Nucleus accumbens (tissue), 56 donors: ENCODE measurements at places on chromosomes 4 and X.
A peak's percentile ranks its signal among the peaks of the same experiment; 100 is the strongest.

DNA sequence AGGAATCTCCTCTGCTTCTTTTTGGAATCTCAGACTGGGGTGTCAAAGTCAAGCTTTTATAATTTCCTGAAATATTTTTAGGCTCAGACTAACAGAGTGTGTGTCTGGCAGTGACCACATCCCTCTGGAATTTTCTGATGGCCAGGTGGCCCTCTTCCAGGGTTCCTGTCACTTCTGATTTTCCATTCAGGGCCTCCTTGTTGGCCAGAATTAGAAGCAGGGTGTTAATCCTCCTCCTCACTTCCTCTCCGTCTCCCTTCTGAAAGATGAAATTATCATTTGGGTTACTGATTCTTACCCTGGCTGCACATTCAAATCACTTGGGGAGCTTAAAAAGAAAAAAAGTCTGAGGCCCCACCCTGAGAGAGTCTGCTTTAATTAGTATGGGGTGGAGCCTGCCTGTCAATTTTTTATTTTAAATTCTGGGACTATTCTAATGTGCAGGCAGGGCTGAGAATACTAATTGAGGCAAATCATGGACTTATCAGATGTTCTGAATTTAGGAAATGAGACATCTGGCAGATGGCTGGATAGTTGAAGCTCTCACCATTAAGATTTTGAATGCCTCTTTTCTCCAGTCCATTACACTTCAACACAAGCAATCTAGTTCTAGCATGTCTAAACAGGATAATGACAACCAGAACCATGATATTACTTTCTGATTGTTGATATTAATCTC, 43.2 kb downstream of the HAND2 start:
- no peak for DNase-seq

DNA sequence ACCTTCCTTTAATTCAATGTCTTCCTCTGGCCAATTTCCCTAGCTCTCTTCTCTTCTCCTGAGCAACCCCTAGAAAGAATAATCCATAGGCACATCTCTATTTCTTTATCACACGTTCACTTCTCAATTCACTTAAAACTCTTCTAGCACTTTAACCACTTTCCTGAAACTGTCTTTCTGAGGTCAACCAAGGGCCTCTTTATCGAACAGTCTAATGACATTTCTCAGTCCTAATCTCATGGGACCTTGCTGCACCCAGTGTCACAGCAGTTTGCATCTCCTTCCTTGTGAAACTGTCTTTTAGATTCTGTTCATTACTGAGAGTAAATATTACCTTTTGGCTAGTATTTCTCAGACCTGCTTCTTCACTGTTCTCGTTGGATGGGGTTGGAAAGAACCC, 285.3 kb upstream of the RASGEF1B start:
- no peak for DNase-seq

DNA sequence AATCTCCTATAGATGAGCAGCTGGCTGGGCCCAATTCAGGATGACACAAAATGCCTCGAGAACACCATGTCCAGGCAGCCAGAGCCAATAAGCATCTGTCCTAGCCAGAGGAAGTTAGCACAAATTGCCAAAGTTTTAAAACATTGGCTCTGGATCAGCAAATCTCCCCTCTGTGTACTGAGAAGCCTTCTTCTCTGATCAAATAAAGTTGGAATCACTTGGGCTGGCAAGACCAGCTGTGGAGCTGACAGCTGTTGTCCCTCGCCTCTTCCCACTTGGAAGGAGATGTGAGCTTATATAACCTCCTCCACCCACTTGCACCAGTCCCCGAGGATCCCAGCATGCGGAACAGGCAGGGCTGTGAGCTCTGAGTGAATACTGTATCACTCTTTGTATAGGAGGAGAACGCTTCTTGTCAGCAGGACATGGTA, 183.9 kb downstream of the OPHN1 start:
- DNase-seq: peak; percentile 1

GRCh38 chr4:78953769-78954666, 14.8 kb upstream of the PAQR3 start:
- DNase-seq: no peak

DNA sequence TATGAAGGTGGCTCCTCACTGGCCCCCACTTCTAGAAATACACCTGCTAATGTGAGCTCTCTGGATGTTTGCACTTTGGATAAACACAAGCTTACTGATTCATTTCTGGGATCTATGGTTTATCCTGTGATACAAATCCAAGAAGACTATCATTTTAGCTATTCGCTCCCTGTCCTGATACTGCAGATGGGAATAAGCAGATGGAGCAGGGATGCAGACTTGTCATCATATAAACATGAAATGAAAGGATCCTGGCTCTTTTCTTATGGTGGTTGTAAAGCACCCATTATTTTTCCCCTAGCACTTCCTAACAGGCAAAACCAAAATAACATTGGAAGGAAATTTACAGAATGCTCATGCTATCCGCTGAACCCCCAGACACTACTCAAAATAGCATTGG, 162.9 kb upstream of the NOCT start:
- no peak for DNase-seq

DNA sequence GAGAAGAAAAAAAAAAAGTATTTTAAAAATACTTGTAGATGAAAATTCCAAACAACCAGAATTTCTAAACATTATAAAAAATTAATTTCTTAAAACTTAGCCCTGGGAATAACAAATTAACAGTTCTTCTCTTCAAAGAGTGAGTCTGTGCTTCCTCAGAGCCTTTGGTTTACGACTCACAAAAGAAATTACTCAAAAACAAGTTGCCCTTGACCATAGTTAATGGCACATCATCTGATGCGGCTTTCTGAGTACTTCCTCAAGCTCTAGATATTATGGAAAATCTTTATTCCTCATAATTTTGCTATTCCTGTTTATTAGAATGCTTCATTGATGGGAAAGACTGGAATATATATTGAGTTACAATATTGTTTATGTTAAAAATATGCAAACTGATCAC, 23.7 kb downstream of the TAPT1 start:
- no peak for DNase-seq

DNA sequence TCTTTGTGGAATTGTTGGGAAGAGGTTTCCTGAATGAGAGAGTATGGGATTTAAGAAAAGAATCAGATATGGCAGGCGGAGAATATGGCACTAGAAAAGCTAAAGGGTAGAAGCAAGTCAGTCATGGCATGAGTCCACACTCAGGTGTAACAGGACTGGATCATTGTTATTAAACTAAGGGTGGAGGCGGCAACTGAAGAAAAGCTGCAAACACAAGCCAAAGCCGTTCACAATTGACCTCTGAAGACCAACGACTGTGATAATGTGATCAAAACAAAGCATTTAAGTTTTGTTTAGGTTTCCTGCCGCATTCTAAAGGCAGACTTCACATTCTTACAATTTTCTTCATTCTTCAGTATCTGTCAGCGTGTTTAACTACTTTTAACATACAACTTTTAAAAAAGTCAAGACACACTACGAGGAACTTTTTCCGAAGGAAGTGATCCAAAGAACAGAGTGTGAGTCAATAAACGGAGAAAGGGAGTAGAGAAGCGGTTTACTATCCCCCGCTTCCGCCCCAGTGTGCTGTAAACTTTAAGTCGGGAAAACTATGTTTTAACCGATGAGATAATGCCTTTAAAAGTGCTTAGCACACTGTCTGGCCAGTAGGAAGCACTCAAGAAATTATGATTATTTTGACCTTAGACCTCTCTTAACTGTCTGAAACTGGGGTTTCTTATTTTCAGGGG, 909 bp upstream of the SLAIN2 start:
- no peak for DNase-seq

- DNase-seq: no peak
Observed at GRCh38 chrX:37796805-37797204, 16.9 kb downstream of the CYBB start.

DNA sequence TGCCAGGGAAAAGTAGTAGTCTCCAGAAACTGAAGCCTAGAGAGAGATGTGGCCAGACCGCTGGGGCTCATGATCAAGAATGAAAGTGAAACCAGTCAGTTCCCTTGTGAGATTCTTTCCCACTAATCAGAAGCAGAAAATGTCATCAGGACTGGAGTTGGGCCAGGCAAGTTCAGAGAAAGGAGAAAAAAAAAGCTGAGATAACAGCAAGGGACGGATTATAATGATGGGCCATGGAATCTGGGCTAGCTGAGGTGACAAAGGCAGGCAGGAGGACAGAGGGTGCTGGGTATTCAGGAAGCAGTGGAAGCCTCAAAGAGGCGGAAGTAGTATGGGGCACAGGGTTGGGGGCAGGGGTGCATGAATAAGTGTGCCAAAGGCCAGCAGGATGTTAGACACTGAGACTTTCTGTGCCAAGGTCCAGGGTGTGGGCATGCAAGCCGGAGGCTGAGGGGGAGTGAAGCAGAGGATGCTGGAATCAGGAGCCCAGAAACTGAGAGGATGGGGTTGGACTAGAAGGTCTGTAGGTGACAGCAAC, 2.5 kb downstream of the CXorf38 start:
- DNase-seq: no peak

GRCh38 chr4:122960611-122961000, 38.2 kb upstream of the NUDT6 start:
- no peak for DNase-seq

- no peak for DNase-seq
Observed at GRCh38 chrX:630612-631496, at the start of gene SHOX. TSS of gene SHOX (plus strand) at chrX:630791. CDS start at chrX:630898, 107 bp downstream.

DNA sequence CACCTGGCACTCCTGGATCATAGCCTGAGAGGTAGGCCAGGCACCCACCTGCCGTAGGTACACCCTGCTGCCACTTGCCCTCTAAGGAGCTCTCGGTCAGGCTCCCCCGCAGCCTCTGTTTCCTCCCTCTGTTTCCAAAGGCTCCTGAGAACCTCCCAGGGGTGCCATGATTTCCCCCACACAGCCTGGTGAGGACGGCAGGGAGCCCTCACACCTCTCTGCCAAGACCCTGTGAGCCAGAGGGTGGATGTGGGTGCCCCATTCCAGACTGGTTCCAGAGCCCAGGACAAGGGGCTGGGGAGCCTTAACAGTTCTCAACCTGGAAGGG, 1.6 kb upstream of the ABLIM2 start:
- DNase-seq: no peak

DNA sequence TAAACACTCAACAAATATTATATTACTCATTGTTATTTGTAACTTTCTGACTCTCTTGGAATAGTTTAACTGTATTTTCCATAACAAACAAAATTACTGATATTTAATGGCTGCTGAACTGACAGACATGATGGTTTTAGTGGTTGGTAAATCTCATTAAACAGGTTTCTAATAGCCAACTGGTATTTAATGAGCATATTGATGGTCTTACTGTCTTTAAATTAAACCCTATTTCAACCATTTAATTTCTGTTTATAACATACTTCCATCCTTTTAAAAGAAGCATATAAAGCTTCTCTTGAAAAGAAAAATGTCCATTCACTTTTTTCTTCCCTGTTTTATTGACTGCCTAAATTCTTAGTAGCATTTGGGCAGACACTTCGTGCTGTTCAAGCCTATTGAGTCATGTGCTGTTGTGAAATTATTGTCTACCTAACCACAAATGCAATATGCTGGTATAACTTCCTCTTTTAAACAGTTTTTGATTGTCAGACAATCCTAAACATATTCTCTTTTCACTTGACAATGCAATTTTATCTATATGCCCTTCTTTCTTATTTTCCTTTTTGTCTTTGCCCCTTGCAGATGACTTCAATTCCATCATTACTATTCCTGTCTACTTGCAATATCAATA, 163.9 kb upstream of the SLC7A11 start:
- no peak for DNase-seq

DNA sequence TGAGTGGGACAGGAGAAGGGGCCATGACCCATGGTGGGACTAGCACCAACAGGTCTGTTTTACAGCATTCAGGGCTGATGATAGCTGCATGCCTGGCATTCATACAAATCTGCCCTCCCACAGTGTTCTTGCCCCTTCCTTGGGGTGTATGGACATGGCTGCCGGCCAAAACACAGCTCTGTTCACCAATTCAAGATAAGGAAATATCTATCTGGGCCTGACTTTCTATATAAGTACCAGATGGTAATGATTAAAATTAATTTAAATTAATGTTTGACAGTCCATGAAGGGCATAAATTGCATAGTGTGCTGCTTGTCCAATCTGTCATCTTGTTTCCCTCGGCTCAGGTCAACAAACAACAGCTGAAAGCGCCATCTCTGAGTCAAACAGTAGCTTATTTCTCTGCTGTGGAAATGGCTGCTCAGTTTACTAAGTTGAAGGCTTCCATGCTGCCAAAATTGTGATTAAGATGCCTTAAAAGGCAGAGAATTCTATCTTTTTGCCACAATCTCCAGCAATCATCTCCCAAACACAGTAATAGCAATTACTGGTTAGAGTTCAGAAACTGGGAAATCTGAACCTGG, 67.0 kb upstream of the TSPAN7 start:
- DNase-seq: no peak

- no peak for DNase-seq
Observed at GRCh38 chr4:151432654-151433053, 23.7 kb downstream of the FHIP1A start.

- DNase-seq: no peak
Observed at GRCh38 chrX:29318012-29318411, 730.8 kb downstream of the IL1RAPL1 start.

- DNase-seq: no peak
Observed at GRCh38 chr4:46442963-46443362, 53.0 kb upstream of the GABRA2 start.

DNA sequence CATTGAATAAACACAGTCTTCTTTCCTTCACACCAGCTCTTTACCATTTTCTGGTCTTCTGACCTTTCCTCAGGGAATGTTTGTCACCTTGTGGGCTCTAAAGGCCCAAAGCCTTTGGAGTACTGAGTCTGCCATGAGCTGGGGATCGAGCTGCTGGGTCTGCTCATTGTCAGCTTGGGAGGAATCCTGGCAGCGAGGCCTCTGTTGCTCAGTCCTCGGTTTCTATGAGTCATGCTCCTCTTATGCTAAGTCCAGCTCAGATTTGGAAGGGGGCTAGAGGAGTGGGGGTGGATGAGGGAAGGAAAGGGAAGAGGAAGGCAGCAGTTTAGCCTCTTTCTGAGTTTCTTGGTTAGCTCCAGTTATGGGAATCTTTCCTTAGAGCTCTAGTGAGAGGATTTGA, 31.1 kb downstream of the NHSL2 start:
- no peak for DNase-seq

GRCh38 chrX:120125444-120125843, 9.7 kb upstream of the RHOXF1 start:
- no peak for DNase-seq

- no peak for DNase-seq
Observed at GRCh38 chr4:11155208-11155867, 273.4 kb downstream of the HS3ST1 start.

DNA sequence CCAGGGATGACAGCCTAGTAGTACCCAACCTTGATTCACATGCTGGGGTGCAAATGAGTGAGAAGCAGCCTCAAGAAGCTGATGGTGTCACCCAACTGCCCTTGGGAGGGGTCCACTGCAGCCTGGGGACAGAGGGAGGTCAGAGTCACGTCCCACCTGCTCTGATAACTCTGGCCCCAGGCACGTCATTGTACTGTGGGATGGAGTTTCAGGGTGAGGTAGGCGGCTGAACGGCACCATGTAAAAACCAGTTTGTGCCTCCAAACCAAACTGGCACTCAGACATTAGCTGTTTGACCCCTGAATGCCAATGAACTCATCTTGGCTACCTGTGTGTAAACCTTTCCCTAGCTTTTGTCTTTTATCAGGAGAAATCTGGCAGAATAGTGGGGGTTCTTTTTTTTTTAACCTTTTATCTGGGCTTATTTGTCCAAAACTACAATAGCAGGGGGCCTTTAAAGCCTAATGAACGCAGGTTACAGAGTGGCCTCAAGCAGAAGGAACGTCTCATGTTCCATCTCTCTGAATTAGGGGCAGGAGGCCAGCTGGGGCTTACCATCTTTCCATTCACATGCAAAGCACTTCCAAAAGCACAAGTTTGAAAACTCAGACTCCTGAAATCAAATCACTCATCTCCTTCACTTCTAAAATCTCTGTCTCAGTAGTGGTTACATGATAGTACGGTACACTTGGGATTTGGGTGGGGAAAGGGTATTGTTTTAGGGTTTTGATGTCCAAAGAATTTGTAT, 89.4 kb downstream of the IRF2 start:
- DNase-seq: no peak
